ENCODE measurements at places on chromosomes 5 and 9. TPM values are rescaled to one million over a fixed set of nuclear protein-coding genes. Genes with fewer than 3 reads are reported as not detected.

Gene C9orf50
- 0.27 TPM for total RNA-seq

Gene GLRA1
- total RNA-seq: not detected

Gene CNTNAP3
- 1.6 TPM for total RNA-seq

GRCh38 chr9:123651871-123652270 is 278.1 kb downstream of the DENND1A start:
- peaks cover 53% of the 10 kb centered on the region for H3K27me3 ChIP-seq
- no peak overlapping the region for H3K4me3 ChIP-seq

Gene ENTPD2
- total RNA-seq: 0.51 TPM

DNA sequence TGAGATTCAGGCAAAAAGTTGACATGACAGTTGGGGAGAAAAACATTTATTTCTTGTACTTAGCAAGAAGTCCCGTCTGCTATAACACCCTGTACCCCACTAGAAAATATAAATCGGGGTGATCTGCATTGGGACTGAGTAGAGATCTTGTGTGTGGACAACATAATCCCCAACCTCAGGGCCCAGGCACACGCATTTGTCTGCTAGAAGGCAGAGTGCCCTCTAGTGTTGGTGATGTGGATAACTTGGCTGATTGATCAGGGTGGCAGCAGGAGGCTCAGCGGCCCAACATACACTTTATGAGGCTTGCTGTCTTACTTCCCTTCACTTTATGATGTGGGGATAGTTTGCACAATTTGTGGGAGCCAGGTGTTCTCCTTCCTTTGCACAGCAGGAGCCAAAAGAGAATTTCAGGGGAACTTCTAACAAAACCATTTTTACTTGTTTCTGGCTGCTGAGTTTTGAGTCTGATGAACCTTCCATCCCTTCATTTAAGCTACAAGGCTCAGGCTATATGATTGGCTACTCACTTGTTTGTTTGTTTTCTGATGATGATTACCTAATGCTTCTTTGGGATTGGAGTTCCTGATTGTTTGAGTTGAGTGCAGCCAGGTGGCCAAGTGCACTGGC is 263.2 kb downstream of the DMAC1 start:
- H3K27me3 ChIP-seq: peaks cover 25% of the 10 kb centered on the region
- no peak overlapping the region for H3K4me3 ChIP-seq
- peaks cover 4% of the 10 kb centered on the region for H3K4me1 ChIP-seq
- H3K27ac ChIP-seq: peak overlapping the region; percentile 40

DNA sequence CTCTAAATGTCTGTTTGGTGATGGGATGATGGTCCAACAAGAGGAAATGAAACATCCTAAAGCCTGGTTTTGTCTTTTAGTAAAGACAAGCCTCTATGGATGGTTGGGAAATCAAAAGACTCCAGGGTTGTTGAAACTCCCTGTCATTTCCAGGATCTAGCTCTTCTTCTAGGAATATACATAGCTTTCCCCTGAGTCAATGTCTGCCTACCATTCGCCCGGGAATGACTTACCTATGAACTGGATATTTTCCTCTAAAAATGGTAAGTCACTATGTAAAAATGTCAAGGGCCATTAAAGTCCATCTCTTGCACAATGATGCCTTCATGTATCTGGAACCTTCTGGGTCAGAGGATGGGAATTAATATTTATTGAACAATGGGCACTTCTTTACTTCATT is 11.1 kb upstream of the KIF12 start:
- peaks cover 24% of the 10 kb centered on the region for H3K4me1 ChIP-seq
- H3K27me3 ChIP-seq: peaks cover 18% of the 10 kb centered on the region
- H3K4me3 ChIP-seq: no peak overlapping the region
- no peak overlapping the region for H3K27ac ChIP-seq

DNA sequence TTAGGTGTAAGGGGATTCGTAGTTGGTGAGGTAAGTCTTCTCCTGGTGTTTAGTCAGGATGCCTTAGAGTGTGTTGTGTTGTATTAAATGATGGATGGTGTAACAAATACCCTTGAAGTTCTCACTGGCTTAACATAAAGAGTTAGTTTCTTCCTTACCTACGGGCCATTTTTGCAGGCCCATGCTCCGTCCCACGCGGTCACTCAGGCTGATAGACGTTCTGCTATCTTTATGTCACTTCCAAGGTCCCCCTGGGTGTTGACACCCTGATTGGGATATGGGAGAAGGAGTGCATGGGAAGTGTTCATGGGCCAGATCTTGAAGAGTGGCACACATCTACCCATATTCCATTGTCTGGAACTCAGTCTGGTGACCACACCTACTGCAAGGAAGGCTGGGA is 214.0 kb downstream of the MAST4 start:
- no peaks in the 10 kb centered on the region for H3K4me1 ChIP-seq
- H3K27ac ChIP-seq: no peak overlapping the region
- no peak overlapping the region for H3K4me3 ChIP-seq
- peaks cover 4% of the 10 kb centered on the region for H3K36me3 ChIP-seq
- DNase-seq: no peak

Gene PCDHB3
- 9.1 TPM for total RNA-seq

DNA sequence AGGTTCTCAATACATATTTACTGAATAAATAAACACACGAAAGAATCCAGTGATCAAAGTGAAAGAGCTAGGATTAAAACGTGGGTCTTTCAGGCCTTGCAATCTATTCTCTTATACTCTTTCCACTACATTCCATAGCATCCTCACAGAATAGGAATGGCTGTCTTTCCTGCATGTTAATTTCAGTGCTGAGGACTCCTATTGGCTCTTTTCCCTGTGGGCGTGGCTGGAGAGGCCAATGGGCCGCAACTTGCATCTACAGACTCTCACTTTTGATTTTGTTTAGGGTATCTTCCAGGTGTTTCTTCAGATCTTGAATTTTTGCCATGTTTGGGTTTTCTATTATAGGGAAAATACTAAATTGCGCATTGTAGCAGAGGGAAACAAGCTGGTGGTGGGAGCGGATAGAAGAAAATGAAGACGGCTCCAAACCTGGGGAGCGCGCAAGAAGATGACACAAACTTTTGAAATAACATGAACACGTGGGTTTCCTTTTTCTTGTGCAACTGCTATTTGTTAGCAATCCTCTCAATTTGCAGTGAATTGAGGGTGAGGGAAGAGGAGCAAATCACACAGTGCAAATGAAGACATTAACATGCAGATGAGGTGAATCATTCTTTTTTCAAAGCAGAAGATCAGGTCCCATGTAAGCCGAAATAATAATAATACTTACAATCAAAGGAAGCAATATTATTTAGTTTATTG is 93.9 kb downstream of the GCNT1 start:
- no peak for DNase-seq
- no peak overlapping the region for H3K27ac ChIP-seq
- no peak overlapping the region for H3K4me3 ChIP-seq
- H3K27me3 ChIP-seq: no peaks in the 10 kb centered on the region
- no peaks in the 10 kb centered on the region for H3K36me3 ChIP-seq

DNA sequence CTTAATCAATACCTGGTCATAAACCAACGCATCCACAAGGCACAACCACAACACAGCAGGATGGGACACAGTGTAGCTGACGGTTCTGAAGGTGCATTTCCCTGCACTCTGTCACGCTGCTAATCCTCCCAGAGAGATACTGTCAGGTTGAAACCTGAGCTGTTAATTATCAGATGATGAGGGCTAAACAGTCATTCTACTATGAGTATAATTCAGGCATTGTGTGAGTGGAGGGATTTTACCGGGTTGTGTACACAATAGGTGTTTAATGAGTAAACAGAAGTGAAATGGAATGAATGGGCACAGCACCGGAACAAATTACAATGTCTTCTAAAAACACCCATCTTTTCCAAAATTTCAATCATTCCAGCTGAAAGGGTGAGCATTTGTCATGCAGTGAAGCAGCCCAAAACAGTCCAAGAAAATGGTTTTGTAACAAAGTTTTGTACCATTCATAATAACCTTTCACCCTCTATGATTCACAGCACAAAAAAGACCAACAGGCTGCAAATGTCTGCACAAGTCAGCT is 71.5 kb downstream of the ABCA1 start:
- peaks cover 60% of the 10 kb centered on the region for H3K4me1 ChIP-seq
- peak overlapping the region; percentile 20 for H3K4me3 ChIP-seq
- no peaks in the 10 kb centered on the region for H3K27me3 ChIP-seq

DNA sequence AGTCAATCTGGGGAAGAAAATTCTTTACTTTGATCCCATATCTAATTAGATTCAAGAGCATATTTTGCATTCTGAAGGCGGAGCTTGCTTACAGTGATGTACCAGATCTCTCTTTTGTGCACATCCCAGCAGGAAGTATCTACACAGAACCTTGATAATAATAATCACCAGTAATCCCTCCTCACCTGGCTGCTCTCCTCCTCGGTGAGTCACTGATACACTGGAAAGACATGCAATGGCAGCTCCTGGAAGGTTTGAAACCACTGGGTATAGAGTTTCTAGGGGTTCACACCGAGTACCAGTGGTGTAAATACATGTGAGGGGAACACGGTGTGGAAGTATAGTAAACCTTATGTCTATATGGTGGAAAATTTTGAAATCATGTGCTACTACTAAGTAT is 205.5 kb upstream of the TARS1 start:
- no peak for DNase-seq
- H3K27ac ChIP-seq: no peak overlapping the region
- no peak overlapping the region for H3K4me3 ChIP-seq
- no peaks in the 10 kb centered on the region for H3K36me3 ChIP-seq
- H3K27me3 ChIP-seq: peaks cover 2% of the 10 kb centered on the region
- peaks cover 35% of the 10 kb centered on the region for H3K4me1 ChIP-seq

DNA sequence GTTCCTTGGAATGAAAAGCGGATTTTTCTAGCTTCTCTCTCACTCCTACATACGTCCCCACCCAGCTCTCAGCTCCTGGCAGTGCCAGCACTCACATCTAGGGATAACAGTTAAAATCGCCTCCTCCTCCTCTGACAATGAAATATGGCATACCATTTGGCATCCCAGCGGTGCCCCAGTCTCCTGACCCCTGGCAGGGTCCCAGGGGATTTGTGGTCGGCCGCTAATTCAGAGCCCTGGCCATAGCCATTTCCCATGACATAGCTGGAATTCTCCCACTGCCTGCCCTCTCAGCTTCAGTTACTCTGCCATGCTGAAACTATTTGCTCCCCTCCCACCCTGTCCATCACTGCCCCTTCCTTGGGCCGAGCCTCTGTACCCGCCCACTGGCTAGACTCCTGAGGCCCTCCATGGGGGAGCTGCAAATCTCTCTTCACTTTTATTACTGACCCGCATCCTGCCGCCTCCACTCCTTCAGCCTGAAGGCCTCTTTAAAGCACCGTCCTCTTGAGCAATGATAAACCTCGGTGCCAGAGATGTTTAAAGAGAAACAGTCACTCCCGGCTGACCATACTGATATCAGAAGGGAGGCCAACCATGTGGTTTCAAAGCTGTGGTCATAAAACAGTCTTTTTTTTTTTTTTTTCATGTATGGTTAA is 139.8 kb downstream of the SLIT3 start:
- no peak for DNase-seq
- H3K4me3 ChIP-seq: no peak overlapping the region
- H3K36me3 ChIP-seq: peaks cover 14% of the 10 kb centered on the region
- peaks cover 16% of the 10 kb centered on the region for H3K4me1 ChIP-seq

DNA sequence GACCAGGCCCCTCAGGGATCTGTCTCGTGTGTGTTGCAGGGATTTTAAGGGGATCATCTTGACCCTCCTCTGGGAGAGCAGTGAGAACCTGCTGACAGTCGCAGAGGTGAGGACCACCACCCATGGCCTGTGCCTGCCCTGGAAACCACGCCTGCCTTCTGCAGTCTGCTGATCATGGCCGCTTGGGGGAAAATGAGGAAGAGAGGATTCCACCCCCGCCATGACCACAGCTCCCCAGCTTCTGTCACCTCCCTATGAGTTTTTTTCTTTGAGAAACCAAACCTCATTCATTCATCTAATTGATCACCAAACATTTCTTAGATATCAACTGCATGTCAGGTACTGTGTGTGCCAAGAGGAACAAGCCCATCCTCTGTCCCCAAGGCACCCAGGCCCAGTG is 46.3 kb upstream of the TDRD7 start:
- H3K36me3 ChIP-seq: peaks cover 23% of the 10 kb centered on the region
- H3K4me1 ChIP-seq: no peaks in the 10 kb centered on the region
- peak overlapping the region; percentile 72 for H3K27ac ChIP-seq
- H3K27me3 ChIP-seq: no peaks in the 10 kb centered on the region

GRCh38 chr9:108544866-108545265 is 310.9 kb downstream of the ACTL7B start:
- no peaks in the 10 kb centered on the region for H3K4me1 ChIP-seq
- H3K36me3 ChIP-seq: no peaks in the 10 kb centered on the region
- no peak for DNase-seq
- no peak overlapping the region for H3K27ac ChIP-seq
- H3K27me3 ChIP-seq: peaks cover 59% of the 10 kb centered on the region

- peaks cover 16% of the 10 kb centered on the region for H3K4me1 ChIP-seq
- no peaks in the 10 kb centered on the region for H3K27me3 ChIP-seq
- DNase-seq: no peak
- peaks cover 11% of the 10 kb centered on the region for H3K36me3 ChIP-seq
- H3K4me3 ChIP-seq: no peak overlapping the region
These were observed 3.8 kb upstream of the TOR4A start for GRCh38 chr9:137273611-137274320.

Gene SPATA31A3
- total RNA-seq: not detected

GRCh38 chr5:148084269-148084668 is 20.5 kb downstream of the SPINK5 start:
- peaks cover 8% of the 10 kb centered on the region for H3K27me3 ChIP-seq
- no peak overlapping the region for H3K27ac ChIP-seq
- DNase-seq: no peak
- H3K4me3 ChIP-seq: no peak overlapping the region

Gene INSL4
- not detected for total RNA-seq

GRCh38 chr9:96494215-96494800 is 44.3 kb downstream of the HABP4 start:
- H3K36me3 ChIP-seq: peaks cover 15% of the 10 kb centered on the region
- no peak overlapping the region for H3K27ac ChIP-seq
- no peak for DNase-seq
- H3K27me3 ChIP-seq: no peaks in the 10 kb centered on the region
- no peak overlapping the region for H3K4me3 ChIP-seq
- H3K4me1 ChIP-seq: peaks cover 10% of the 10 kb centered on the region

- H3K27me3 ChIP-seq: peaks cover 34% of the 10 kb centered on the region
- peak; percentile 35 for DNase-seq
- no peak overlapping the region for H3K4me3 ChIP-seq
- H3K36me3 ChIP-seq: no peaks in the 10 kb centered on the region
- peaks cover 2% of the 10 kb centered on the region for H3K4me1 ChIP-seq
- H3K27ac ChIP-seq: no peak overlapping the region
These were observed 278.4 kb downstream of the NSG2 start for GRCh38 chr5:174323878-174324281.

Gene CFAP77
- total RNA-seq: 0.43 TPM

DNA sequence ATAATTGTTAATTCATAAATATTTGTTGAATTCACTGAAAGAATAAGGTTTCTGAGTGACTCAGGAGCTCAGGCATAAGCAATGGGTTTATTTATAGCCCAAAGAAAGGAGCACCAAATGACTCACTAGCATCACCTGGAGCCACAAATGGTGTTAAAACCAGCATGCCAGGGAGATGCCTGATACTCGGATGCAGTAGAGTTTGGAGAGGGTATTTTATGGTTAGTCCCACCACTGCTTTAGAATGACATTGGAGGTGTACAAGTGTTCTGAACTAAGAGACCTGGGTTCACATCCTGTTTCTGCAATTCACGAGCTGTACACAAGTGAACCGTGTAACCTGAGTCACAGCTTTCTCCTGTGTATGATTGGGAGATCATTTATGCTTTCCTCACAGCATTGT is 25.2 kb downstream of the CCL28 start:
- no peaks in the 10 kb centered on the region for H3K27me3 ChIP-seq
- no peak for DNase-seq
- H3K27ac ChIP-seq: no peak overlapping the region
- no peak overlapping the region for H3K4me3 ChIP-seq
